Activated naive CD4-positive, alpha-beta T cell treated with anti-CD3 and anti-CD28 coated beads, Interleukin-2, amount 50 U/mL, for 72 hours (primary cell): ENCODE measurements at places on chromosomes 3 and 15. TPM values are rescaled to one million over a fixed set of nuclear protein-coding genes. Genes with fewer than 3 reads are reported as not detected.

The MAN2C1 gene
- total RNA-seq, result 167 TPM

The PLSCR2 gene
- total RNA-seq, result not detected

The CHRD gene
- total RNA-seq, result 0.49 TPM

The SPINK8 gene
- total RNA-seq, result not detected

The GOLGA6L10 gene
- total RNA-seq, result 0.57 TPM

The GXYLT2 gene
- 0.08 TPM for total RNA-seq

The SEMA6D gene
- total RNA-seq, result not detected

The SERINC4 gene
- total RNA-seq, result 0.61 TPM

The GPR156 gene
- total RNA-seq, result not detected

The LIPH gene
- total RNA-seq, result not detected

The ZIC4 gene
- not detected for total RNA-seq

The ADAMTS7 gene
- 1.4 TPM for total RNA-seq

The GOLGA8R gene
- total RNA-seq, result 5.0 TPM

The TERC gene
- 10.2 TPM for total RNA-seq

The GFM1 gene
- 82.6 TPM for total RNA-seq

The IL17RD gene
- not detected for total RNA-seq

The ITPKA gene
- 1.2 TPM for total RNA-seq

The SHC4 gene
- total RNA-seq, result 0.34 TPM

The LPP gene
- total RNA-seq, result 52.7 TPM

The TMC3 gene
- total RNA-seq, result not detected

The LRRIQ4 gene
- 0.32 TPM for total RNA-seq

The SLC12A1 gene
- total RNA-seq, result not detected

The CNOT10 gene
- total RNA-seq, result 60.2 TPM

The DNAH12 gene
- 0.05 TPM for total RNA-seq

The USP8 gene
- 58.6 TPM for total RNA-seq
